ENCODE measurements at places on chromosomes 6 and 20.

GRCh38 chr6:164807125-164807524 is 502.3 kb downstream of the C6orf118 start:
- no peak for DNase-seq

- no peak for DNase-seq
Measured at GRCh38 chr20:34989670-34990069, 34.0 kb downstream of the MYH7B start.

DNA sequence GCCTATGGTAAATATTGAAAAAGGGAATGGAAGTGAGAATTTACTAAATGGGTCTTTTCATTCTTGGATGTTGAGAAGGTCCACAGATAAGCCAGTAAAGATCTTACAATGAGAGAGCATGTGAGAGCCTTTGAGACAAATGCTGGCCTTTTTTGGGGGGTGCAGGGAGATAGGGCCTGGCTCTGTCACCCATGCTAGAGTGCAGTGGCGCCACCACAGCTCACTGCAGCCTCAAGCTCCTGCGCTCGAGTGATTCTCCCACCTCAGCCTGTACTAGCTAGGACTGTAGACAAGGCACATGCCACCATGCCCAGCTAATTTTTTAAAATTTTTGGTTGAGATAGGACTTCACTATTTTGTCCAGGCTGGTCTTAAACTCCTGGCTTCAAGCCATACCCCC is 63.2 kb upstream of the TMEM181 start:
- DNase-seq: no peak

GRCh38 chr6:136463743-136464142 is 86.5 kb downstream of the MAP7 start:
- no peak for DNase-seq

DNA sequence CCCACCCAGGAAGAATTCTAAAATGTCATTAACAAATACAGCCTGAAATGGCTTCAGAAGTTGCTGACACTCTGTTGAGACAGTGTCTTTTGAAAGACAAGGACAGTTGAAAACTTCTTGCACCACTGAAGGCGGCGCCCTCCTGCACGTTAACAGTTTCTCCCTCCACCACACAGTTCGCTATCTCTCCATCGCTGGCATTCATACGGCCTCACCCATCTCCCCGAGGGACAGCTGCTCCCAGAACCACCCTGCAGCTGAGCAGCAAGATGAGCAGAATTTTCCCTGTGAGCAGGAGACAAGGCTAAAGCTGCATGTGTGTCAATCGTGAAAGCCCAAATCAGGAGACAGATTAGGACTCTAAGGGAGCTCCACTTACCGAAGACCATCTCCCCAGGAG is 113.3 kb downstream of the LY86 start:
- no peak for DNase-seq

DNA sequence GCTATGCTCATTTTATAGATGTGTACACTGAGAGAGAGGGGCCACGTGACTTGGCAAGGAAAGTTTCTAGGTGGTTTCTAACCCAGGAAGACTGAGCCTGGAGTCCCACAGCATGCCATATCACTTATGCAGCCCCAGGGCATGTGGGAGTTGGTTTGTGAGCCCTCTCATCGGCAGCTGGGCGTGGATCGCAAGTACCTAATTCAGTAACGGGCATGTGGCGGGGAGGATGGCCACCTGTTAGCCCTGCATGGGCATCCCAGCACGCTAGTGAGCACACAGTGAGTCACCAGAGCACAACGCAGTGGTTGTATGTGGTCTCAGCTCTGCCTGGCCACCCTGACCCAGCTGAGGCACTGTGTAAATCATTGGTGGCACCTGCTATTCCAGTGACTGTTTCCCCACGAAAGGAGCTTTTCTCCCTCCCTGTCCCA is 88.3 kb downstream of the NINL start:
- no peak for DNase-seq

- no peak for DNase-seq
Measured at GRCh38 chr6:112145080-112145573, 57.7 kb downstream of the FAM229B start.

GRCh38 chr20:43590036-43590391 is 723 bp upstream of the IFT52 start:
- DNase-seq: no peak

GRCh38 chr6:36127462-36128016 is 2.8 kb upstream of the MAPK13 start:
- no peak for DNase-seq

- DNase-seq: no peak
Measured at GRCh38 chr6:2579804-2580570, 170.7 kb downstream of the MYLK4 start.

- no peak for DNase-seq
Measured at GRCh38 chr6:156839591-156840001, 62.4 kb downstream of the ARID1B start.

GRCh38 chr6:48197941-48198340 is 86.9 kb upstream of the PTCHD4 start:
- no peak for DNase-seq

DNA sequence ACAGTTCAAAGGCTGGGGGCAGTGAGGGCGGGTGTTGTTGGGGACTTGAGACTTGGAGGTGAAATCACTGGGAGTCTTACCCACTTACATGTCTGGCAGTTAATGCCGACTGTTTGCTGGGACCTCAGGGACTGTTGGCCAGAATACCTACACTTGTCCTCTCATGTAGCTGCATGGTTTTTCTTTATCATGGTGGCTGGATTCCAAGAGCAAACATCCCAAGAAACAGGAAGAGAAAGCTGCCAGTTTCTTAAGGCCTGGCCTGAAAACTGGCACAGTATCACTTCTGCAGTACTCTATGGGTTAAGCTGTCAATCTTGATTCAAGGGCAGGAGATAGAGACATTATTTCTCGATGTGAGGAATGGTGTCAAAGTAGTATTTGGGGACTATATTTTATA is 19.8 kb upstream of the C6orf62 start:
- no peak for DNase-seq

DNA sequence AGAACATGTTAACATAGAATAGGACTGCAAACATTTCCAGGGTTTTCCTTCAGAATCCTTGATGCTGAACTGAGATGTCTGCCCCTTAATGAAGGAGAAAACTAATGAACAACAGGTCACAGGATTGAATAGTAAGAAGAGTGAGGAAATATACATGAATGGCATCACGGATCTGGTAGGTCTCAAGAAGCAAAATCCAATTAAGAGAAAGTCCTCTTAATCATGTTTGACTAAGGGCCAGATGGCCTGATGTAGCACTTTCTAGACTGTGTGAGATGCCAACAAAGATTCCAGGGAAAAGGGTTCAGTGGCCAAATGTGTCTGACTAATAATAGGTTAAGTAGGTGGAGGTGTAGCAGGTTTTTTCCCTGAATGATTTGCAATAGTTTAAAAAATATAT is 13.7 kb upstream of the SHPRH start:
- no peak for DNase-seq

DNA sequence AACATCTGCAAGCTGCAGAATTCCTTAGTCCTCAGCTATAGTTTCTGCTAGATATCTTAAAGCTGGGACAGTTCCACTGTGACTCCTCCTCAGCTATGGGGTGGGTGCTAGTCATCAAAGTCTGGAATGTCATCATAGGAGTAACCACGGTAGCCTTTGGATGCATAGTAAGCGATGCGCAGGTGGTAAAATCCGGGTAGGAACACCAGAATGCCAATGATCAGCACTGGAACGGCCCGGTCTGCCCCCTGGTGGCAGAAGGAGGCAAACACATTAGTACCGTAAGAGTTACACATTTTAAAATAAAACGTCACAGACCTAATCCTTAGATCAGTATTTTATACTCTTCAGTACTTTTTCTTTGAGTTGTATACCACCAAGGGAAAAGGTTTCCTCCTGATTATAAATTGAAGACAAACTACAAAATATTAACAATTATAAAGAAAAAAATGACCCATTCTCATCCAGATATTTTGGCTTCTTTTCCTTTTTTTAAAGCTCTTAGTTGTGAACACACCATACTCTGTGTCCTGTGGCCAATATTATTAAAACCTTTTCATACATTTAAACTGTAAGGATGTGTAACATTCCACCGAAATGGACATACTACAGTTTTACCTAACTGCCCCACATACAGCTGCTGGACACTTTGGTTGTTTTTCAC is 18.9 kb downstream of the PCNA start:
- peak; percentile 73 for DNase-seq

GRCh38 chr6:127486934-127487333 is 27.7 kb upstream of the KIAA0408 start:
- no peak for DNase-seq

DNA sequence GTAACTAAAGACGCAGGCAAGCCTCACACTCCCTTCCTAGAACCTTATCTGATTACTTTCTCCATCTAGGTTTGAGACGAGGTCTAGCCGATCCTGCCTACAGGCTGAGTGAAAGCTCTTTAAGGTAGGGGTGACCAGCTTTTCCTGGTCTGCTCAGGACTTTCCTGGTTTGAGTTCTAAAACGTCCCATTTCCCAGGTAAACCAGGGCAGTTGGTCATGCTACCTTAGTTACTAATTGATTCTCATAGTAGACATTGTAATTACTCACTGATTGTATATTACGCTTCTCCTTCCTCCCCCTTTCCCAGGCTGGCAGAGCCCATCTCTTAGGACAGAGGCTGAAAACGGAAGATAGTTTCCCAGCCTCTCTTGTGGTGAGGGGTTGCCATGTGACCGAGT is 27.9 kb upstream of the RSPO4 start:
- DNase-seq: no peak

DNA sequence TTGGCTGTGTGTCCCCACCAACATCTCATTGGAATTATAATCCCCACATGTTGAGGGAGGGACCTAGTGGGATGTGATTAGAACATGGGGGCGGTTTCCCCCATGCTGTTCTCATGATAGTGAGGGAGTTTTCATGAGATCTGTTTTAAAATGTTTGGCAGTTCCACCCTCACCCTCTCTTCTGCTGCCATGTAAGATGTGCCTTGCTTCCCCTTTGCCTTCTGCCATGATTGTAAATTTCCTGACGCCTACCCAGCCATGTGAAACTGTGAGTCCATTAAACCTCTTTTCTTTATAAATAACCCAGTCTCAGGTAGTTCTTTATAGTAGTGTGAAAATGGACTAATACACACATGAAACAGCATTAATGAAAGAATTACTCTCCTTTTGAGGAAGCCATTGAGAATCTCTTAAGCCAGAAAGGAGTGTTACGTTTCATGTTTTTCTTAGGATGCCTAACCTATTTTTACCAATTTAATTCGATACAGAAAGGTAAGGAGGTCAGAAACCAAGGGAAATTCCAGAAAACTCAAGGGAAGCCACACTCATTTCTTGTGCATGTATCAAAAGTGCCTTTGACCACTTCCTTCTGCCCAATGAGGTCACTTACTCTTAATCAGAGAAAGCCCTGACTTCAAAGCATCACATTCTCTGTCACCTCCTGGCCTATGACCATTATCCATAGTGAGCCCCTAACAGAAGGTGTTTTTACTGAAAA is 24.7 kb upstream of the HINT3 start:
- no peak for DNase-seq

GRCh38 chr20:18548465-18548864 is 18.8 kb upstream of the SMIM26 start:
- DNase-seq: no peak

DNA sequence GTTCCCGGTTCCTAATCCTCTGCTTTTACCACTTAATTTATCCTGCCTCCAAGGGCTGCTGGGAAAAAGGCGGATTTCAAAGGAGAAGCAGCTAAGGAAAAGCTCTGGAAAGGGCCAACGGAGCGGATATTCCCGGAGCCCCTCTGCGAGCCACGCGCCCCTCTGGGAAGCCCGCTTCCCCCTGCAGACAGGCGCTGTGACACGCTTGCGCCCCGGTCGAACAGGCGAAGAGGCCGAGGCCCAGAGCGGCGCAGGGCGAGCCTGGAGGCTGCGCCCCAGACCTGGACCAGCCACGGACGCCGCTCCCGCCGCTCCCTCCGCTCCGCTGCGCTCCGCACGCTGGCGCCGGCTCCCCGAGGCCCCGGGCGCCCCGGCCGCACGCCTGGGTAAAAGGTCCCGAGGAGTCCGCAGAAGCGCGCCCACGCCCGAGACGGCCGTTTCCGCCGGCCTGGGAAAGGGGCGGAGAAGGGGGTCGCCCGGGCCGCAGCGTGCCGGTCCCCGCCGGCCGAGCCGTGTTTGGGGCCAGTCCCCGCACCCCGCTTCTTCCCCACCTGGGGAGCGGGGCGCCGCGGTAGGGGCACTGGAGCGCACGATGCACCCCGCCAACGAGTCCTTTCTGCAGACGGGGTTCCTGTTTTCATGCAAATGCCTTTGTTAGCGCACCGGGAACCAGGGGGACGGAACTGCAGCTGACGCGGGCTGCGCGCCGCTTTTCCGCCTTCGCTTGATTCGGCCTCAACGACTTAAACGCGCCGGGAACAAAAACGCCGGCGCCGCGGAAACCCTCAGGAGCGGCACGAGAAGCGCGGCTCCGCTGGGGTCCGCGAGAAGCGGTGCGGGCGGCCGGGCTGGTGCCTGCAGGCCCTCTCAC is 91.9 kb upstream of the SIRPA start:
- peak; percentile 42 for DNase-seq

GRCh38 chr6:9178071-9178470 is 742.7 kb upstream of the SLC35B3 start:
- no peak for DNase-seq

- DNase-seq: no peak
Measured at GRCh38 chr20:4512891-4513550, 208.7 kb upstream of the PRND start.

DNA sequence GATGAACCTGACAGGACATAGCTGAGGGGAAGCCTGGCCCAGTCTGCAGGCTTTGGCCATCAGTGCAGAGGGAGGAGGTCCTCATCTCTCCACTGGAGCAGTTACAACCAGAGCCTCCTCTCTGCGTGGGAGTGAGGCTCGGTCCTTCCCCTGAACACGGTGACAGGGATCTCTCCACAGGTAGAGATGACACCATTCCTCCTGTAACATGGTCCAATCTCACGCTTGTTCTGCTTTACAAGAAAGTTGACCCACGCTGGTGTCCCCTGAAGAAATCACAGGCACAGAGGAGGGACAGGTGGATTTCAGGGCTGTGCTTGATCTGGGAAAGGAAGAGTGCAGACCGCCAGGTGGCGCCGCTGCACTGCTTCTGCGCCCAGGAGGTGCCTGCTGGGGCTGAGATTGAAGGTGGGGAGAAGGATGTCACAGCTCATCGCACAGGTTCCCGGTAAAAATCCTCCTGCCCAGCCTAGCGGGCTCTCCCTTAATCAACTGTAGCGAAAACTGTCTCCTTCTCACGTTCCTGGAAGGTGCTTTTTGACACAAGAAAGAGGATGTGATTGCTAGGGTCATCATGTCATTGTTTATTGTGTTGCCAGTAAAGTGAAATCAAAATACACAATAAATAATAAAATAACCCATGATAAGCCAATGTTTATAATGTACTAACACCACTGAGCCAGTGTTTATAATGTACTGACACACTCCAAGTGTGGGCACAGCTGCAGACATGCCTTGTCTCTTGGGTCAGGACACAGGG is 20.4 kb downstream of the HLA-G start:
- peak; percentile 90 for DNase-seq

GRCh38 chr6:141482796-141483597 is 649.7 kb upstream of the GJE1 start:
- DNase-seq: no peak
